Caki2 (cell line): ENCODE measurements at places on chromosomes 11 and 22.

DNA sequence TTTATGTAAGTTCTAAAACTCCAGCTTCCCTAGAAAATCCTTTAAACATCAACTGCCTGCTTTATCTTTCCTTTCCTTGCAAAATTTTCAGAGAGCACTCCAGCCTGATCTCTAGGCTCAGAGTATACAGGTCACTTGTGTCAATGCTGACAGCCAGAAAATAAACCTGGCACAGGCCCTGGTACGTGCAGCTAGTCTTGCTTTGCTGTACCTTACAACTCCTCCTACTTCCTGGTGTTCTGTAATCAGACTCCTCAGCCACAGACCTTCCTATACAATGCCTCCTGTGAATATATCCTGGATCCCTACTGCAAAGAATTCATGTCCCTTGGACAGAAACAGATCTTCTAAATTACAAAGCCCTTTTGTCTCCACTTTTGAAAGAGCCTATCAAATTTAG is 24.2 kb upstream of the TMEM123 start:
- DNase-seq: no peak

GRCh38 chr11:116396331-116396730 is 376.5 kb downstream of the BUD13 start:
- no peak for DNase-seq

- no peak for DNase-seq
Measured at GRCh38 chr11:6474806-6475500, 1.2 kb upstream of the TRIM3 start.

- no peak for DNase-seq
Measured at GRCh38 chr11:94773842-94774241, 5.7 kb downstream of the AMOTL1 start.

DNA sequence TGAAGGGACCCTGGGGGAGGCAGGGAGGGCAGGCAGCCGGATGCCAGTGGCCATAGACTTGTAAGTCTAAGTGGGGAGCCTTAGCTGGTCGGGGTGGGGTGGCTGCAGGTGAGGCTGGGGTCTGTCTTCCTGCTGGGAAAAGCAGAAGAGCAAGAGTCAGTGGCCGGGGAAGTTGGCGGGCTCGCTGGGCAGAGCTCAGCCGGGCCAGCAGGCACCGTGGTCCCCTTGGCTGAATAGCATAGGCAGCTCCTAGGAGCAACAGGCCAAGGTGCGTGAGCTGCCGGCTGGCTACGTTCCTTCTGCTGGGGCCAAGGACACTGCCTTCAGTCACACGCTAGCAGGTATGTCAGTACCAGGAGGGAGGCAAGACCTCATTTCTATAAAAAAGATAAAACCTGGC is 67.8 kb upstream of the A4GALT start:
- DNase-seq: no peak

DNA sequence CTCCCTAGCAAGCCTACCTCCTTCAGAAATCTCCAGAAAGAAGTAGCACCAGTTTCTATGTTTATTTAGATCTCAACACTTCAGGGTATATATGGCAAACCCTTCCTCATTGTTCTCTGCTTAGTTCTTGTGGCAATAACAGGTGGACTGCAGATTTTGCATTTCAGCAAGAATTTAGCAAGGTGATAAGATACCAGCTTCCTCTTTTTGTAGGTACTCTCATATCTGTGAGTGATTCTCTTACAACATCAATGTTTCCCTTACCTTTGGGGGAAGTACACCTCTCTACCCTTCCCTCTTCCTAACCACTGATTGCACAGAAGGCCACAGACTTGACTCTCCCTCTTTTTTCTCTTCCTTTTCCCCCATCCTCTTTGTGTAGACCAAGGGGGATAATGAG is 230.9 kb upstream of the SESN3 start:
- no peak for DNase-seq

DNA sequence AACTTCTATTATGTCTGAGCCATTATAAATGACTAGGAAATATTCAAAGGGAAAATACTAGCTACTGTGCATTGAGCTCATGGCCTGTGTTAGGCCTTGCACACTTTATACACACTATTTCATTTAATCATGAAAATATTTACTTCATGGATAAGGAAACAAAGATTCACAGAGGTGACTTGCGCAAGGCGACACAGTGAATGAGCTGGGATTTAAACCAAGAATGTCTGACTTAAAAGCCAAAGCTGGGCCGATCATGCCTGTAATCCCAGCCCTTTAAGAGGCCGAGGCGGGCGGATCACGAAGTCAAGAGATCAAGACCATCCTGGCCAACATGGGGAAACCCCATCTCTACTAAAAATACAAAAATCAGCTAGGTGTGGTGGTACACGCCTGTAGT is 231.5 kb downstream of the MIAT start:
- DNase-seq: no peak

GRCh38 chr11:94708642-94709041 is 59.5 kb upstream of the AMOTL1 start:
- DNase-seq: no peak

DNA sequence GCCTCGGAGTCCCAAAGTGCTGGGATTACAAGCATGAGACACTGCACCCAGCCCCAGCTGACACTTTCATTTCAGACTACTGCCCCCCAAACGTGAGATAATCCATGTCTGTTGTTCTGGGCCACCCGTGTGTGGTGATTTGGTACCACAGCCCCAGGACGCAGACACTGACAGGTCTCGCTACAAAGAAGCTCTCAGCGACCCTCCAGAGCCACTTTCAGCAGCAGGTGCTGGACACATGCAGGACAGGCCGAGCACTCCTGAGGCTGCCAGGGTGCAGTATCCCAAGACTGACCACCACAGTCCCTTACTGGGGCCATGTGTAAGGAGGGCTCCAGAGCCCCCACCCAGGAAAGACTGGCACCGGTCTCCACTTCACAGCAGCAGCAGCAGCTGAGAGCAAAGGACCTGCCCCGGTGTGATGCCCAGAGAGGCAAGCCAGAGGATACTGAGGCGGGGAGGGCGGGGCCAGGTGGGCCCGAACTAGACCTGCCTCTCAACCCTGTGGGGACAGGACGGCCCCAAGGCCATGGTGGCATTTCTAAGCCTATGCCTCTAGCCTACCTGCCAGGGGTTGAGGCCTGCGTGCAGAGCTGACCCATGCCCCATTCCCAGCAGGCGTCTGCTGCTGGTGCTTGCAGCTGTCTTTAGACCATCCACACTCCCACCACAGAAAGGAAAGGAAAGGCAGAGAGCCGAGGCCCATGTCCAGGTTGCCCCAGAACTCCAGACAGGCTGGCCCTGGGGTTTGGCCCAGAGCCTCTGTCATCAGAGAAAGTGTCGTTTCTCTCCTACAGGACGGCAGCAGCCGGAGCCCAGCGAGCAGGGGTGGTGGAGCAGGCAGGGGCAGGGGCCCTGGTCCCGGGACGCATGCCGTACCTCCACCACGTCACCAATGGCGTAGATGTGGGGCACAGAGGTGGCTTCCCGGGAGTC is 28.0 kb upstream of the GNB1L start:
- DNase-seq: no peak

GRCh38 chr22:20141186-20142077 is 9.4 kb downstream of the CCDC188 start:
- DNase-seq: peak; percentile 74

DNA sequence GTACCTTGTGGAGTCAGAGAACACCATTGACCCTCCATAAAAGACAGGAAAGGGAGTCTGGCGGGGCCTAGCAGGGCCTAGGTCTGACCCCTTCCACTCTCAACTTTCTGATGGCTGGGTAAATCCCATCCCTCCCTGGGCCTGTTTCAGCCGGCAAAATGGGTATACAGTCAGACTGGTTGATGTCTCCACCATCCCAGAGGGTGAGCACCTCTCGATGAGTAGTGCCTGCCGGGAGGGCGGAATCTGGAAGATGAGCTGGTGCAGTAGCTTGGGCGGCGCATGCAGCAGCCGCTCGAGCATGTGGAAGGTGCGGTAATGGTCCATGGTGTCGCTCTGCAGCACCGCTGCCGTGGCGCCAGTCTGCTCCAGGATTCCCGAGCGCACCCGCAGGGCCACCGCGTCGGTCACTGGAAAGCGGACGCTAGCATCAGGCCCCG is 528 bp downstream of the FIBP start:
- DNase-seq: no peak

GRCh38 chr22:35072925-35073324 is 7.0 kb downstream of the ISX start:
- DNase-seq: peak; percentile 29

- peak; percentile 26 for DNase-seq
Measured at GRCh38 chr11:102534261-102534872, 3.8 kb upstream of the MMP7 start.

DNA sequence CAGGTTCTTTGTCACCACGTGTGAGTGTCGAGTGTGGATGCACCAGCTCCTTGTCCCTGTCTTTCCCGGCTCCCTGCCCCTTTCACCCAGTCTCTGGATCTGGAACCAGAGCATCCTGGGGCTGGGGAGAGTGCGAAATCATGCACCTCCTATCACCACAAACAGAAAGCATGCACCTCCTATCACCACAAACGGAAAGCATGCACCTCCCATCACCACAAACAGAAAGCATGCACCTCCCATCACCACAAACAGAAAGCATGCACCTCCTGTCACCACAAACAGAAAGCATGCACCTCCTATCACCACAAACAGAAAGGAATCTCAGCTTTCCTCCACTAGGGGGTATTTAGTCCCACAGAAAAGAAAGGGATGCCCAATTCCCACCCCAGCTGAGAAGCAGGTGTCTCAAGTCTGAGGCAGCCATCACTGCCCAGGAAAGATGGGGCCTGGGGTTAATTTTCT is 5.9 kb upstream of the GLB1L3 start:
- no peak for DNase-seq

DNA sequence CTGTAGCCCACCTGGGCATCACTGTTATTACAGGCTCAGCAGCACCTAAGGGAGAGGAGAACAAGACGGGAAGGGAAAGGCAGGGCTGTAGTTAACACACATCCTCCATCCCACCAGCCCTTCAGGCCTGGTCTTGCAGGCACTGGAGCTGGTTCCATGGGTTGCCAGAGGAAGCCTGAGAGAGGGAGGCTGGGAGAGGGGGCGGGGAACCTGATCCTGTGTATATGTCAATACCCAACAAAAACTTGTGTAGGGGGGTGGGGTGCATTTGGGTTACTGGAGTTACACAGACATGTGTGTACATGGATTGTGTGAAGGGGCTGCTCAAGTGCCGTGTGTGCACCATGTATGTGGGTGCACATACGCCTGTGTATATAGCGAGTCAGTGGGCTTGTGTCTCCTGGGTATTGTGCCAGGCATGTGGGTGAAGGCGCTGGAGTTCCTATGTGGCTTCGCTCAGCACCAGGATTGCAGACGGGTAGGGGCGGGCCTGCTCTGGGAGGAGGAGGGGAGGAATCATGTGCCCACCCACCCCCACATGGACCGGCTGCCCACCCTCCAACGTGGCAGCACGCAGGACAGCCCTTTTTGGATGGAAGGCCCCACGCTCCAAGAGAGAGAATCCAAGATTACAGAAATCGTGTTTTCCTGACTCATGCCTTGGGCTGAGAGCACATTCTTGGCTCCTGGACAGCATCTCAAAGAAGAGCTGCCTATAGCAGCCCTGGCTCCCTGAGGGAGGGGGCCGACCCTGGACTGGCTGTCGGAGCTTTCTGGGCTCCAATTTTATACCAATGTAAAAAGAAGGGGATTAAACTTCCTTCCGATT is 4.2 kb upstream of the SERPINH1 start:
- DNase-seq: no peak

- DNase-seq: no peak
Measured at GRCh38 chr22:18082467-18082866, 4.7 kb downstream of the PEX26 start.

DNA sequence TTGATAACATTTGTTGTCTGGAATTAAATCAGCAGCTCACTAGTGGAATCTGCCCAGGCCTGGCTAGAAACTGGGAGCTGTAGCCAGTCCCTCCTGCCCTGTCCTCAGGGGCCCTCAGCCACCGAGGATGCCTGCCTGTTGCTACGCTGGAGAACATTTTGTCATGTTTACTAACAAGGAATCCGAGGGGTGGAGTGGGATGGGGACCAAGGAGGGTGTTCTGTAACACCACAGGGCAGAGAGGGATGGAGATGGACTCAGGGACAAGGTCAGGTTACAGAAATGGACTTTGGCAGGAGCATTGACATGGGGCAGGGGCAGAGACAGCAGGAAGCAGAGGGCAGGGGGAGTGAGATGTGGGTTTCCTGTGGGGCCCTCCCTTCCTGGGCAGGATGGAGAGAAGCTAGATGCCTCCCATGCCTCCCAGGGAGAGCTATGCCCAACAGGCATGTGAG is 45.8 kb upstream of the AMPD3 start:
- DNase-seq: no peak

- no peak for DNase-seq
Measured at GRCh38 chr11:124415356-124415923, 9.2 kb downstream of the OR8B4 start.

DNA sequence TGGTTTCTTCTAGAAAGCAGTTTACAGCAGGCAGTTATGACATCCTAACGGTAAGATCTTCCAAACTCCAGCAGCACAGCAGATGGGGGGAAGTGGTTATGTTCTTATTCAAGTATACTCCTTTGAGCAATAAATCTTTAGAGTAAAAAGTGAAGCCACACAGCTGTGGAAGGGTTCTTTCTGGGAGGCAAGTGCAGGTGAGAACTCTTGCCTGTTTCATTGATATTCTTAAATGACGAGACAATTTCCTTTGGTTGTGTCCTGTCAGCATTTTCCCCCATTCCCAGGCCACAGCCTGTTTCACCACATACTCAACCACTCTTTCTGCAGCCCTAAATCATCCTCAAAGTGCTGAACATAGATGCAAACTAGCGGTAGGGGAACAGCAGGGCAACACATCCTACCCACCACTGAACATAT is 207.3 kb upstream of the MTNR1B start:
- DNase-seq: no peak

GRCh38 chr22:36322602-36322915 is 65.2 kb downstream of the MYH9 start:
- no peak for DNase-seq

DNA sequence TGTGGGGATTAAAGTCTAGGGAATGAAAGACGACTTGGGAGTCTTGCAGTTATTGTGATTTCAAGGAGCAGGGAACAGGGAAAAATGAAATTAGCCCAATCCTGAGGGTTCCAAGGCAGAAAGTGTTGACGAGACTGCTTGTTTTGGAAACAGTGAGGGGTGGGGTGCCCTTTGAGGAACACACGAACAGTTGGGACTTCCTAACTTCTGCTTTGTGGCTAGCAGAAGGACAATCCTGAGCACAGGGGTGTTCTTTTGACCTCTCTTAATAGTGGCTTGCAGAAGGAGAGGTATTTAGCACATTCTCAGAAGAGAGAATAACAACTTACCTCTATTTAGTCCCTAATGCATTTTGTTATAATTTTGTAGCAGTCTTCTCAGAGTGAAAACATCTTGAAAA is 545.9 kb upstream of the ARHGAP42 start:
- no peak for DNase-seq

DNA sequence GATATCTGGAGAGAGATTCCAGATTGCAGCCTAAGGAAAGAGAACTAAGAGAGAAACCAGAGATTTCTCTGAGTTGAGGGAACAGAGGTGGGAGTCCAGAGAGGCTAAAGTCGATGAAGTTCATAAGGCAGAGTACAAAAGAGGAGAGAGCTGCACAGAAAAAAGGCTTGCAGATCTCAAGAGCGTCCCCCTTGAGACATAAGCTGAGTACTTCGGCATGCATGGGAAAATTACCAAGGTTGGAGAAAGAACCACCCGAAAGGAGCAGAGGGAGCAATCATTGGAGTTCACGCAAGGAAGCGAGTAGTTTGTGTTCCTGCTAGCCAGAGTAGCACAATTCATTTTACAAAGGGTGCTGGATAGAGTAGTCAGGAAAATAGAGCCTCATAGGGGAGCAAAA is 293.5 kb downstream of the TMEM135 start:
- no peak for DNase-seq

GRCh38 chr11:23370580-23371275 is 510.5 kb upstream of the CCDC179 start:
- no peak for DNase-seq

- no peak for DNase-seq
Measured at GRCh38 chr22:37484480-37485394, 1.4 kb downstream of the MFNG start.
